ENCODE measurements at places on chromosomes 2 and 18.

DNA sequence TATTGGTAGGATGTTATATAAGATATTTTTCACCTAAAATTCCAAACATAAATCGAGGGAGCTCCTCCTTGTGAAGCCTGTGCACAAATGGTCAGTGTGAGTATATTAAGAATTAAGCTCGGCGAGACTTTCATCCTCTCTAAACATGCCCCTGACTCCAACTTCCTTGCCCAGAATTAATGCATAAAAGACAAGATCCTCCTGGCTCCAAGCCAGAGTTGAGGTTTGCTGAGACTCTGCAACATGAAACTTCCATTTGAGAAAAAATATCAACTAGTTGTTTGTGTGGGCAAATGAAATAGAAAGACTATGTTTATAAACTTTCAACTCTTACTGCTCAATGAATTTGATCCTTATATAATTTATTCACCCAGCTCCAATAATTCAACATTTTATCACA is 68.1 kb downstream of the CCDC178 start:
- DNase-seq, result no peak

GRCh38 chr2:9330612-9331270 is 92.6 kb downstream of the ITGB1BP1 start:
- no peak for DNase-seq

DNA sequence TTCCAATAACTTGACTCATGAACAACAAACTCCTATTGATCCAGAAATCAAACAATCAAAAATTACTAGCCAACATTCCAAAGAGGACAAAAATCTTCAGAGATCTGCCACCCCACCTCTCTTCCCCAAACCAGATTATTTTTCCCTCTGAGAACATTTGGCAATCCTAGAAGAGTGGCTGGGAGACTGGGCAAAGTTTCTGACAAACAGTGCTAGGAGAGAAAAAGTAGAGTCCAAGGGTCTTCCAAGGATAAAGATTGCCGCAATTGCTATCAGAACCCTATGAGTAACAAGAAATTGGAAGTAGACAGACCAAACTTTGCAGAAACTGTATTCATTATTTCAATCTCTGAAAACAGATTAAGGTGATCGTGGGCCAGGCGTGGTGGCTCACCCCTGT is 22.4 kb downstream of the REV1 start:
- no peak for DNase-seq

DNA sequence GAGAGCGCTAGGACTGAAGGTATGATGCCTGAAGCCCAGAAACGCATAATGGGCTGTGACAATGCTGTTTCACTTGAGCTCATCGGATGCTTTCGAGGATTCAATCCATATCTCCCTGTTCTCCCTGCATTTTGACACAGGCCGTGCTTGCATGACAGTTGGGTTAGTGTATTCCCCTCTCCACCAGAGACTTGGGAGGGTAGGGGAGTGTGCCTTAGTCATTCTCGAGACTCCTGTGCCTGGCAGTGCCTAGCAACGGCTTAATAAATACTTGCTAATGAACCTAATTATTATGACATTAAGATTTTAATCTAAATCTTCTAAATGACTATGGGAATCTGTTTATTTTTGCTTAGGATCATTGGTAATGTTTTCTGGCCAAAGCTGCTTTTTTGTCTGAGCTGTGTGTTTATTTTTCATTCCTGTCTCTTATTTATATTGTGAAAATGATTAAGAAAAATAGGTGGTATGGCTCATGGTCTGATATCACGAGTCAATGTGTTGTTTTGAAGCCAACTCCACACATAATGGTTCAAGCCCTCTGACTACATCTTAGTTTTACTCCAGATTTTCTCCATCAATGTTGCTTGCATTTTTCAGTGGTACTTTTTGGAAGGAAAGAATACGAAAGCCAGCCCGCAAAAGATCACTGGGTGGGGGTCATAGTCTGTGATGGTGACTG is 61.3 kb downstream of the NEDD4L start:
- no peak for DNase-seq

- DNase-seq, result no peak
Observed at GRCh38 chr2:241860184-241861078, 1.7 kb upstream of the PDCD1 start.
